ENCODE measurements at places on chromosomes 3 and 15.

DNA sequence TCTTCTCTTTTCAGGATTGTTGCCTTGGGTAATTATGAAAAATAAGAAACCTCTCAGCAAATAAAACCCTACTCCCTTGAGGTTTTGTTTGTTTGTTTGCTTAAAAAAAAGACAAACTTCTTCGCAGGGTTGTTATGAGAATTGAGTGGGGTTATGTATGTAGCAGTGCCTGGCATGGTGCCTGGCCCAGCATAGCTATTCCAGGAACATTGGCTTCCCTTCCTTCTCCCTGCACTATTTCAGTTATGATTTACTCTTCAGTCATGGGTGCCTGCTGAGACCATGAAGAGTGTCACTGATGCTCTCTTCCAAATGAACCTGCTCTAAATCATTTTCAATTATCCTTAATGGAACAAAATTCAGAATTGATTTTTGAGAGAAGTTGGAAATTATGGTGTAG lies 283.5 kb upstream of the ROPN1 start:
- no peak for DNase-seq

GRCh38 chr3:34109021-34109420 lies 310.6 kb downstream of the PDCD6IP start:
- DNase-seq = no peak

GRCh38 chr3:153026026-153026425 lies 136.0 kb upstream of the RAP2B start:
- DNase-seq = no peak

- DNase-seq = no peak
Observed at GRCh38 chr3:152254041-152254440, 14.7 kb upstream of the MBNL1 start.

- DNase-seq = no peak
Observed at GRCh38 chr3:196501316-196502044, 2.1 kb downstream of the RNF168 start.

GRCh38 chr15:82044373-82045178 lies 1.2 kb downstream of the MEX3B start:
- peak; percentile 26 for DNase-seq

DNA sequence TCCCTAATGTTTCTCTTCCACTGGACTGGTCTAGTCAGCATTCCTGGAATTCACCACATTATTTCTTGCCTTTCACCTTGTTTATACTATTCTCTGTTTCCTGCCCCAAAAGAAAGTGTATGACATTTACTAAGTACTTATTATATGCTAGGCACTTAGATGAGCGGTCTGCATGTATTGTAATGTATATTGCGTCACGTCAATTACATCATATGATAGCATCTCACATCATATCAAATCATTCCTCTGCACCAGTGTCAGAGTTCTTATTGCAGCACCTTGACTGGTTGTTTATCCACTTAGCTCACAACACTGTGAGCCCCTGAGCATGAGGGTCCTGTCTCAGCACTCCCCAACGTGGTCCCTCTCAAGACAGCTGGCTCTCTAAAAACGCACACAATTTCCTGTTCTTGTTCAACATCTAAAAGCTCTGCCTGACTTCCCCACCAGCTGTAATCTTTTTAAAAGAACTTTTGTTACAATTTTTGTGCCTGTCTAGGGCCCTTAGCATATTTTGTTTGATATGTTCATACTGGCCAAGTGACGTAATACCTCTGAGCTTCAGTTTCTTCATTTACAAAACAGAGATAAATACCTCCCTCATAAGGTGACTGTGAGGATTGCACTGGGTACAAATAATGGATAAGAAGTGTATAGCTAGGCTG lies 58.8 kb downstream of the ARHGAP31 start:
- DNase-seq = no peak

GRCh38 chr3:143278721-143279120 lies 159.2 kb downstream of the CHST2 start:
- DNase-seq = no peak

- no peak for DNase-seq
Observed at GRCh38 chr3:81468391-81468790, 293.1 kb downstream of the GBE1 start.

GRCh38 chr3:37545479-37545878 lies 316.2 kb upstream of the CTDSPL start:
- DNase-seq = no peak

DNA sequence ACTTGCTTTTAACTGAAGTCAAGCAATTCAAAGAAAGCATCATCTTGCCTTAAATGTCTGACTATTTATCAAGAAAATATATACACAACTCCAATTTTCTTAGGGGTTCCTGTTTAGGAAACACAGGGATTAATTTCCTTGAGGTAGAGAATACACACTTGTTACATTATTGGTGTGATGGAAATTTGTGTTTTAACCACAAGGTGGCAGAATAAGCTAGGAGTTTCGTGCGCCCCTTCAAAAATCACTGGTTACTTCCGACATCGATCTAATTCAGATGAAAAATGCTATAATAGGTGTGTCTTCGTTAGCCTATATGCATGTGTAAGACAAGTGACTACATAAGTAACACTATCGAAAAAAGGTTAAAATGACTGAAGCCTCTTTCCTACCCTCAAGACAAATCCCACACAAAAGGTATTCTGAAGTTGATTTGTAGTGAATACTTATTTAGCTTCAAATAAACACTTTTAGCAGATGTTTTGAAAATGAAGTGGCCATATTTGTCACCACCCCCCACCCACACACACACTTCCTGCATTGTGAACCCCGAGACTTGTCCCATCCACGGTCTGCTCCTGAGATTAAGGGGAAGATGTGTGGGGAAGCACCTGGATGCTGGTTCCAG lies 246.5 kb downstream of the ROBO1 start:
- no peak for DNase-seq

GRCh38 chr3:111924283-111924682 lies 54.5 kb upstream of the ABHD10 start:
- DNase-seq = no peak

DNA sequence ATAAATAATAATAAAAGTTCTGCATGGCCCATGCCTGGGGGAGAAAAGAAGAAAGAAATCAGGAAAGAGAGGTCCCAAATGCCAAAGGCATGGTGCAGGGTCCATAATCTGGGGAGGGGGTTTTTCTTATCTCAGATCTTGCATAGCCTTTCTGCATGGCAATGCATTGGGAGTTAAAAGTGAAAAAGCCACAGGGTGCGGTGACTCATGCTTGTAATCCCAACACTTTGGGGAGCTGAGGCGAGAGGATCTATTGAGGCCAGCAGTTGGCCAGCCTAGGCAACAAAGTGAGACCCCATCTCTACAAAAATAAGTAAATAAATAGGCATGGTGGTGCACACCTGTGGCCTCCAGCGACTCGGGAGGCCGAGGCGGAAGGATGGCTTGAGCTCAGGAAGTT lies 76.8 kb upstream of the GATA2 start:
- no peak for DNase-seq

DNA sequence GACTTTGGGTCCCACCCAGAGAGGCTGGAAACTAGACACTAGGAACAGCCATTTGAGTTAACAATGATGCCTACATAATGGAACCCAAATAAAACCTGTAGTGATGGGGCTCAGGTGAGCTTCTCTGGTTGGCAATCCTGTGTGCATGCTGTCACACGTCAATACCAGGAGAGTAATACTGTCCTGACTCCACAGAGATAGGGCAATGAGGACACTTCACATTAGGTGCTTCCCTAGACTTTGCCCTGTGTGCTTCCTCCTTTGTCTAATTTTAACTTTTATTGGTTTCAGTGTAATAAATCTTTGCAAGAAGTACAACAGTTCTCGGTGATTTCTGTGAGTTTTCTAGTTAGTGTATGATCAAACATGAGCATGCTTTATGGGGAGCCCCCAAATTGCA lies 281.8 kb upstream of the ARRDC4 start:
- no peak for DNase-seq

DNA sequence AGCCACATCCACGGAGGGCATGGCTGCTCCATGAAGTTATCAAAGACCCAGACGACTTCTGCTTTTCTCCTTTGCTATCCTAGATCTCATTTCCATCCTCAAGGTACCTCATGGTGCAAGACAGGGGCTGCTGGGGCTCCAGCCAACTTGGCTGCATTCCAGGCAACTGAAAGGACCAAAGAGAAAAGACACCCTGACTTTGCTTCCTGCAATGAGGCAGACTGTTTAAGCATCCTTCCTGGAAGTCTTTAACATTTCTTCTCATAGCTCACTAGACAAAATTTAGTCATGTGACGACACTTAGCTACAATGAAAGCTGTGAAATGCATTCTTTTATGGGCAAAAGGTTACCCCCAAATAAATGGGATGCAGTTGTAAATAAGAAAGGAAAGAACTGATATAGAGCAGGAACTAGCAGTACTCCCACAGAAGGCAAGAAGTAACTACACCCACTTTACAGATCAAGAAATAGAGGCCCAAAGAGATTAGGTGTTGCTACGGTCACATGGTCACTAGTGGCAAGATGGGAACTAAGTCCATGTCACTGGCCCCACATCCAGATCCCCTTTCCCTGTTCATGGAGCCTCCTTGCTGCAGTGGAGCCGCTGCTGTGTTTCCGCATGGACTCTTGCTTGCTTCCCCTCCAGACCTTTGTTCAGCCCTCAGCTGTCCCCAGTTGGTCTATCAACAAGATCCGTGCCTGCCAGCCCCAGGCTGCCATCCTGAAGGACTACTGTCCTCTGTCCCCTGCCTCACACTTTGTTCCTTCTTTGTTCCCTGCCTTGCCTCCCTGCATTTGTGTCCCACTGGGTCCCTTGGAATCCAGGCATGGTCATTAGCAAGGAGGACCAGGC lies 107.0 kb downstream of the XXYLT1 start:
- DNase-seq = no peak

GRCh38 chr3:139629033-139629432 lies 48.7 kb downstream of the NMNAT3 start:
- peak; percentile 14 for DNase-seq

DNA sequence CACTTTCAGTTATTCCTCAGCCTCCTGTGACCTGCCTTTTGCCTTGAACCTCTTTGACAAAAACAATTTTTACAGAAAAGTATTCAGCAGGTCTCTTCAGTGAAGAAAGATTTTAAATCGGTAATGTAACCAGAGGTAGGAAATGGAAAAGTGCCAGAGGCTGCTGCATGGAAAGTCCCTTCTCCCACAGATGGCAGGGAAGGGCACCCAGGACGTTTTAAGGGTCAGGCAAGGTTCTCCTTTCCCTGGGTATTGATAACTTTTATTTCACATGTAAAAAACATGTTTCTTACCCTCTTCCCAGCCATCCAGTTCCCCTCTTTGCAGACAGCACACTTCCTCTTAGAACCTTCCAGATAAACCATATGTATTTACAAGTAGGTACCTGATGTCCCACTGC lies 185.6 kb downstream of the OR4M2 start:
- DNase-seq = no peak

DNA sequence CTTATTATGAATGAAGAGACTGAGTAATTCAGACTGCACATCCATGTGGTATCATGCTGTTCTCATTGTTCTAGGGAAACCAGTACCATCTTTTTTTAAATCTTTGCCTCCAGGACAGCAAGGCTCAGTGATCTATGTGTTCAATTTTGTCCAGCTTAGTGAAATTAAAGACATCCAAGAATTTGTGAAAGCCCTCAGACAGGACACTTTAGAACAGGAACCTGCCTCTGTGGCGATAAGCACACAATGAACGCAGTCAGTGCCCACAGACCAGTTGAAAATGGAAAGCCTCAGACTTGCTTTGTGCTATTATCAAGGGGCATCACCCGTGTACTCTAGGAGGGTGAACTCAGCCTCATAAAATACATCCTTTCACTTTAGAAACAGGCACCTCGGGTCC lies 20.1 kb downstream of the EID1 start:
- DNase-seq = no peak

- no peak for DNase-seq
Observed at GRCh38 chr15:92385096-92385495, 8.6 kb upstream of the ST8SIA2 start.

- DNase-seq = no peak
Observed at GRCh38 chr15:27723821-27724220, 375.3 kb downstream of the OCA2 start.

DNA sequence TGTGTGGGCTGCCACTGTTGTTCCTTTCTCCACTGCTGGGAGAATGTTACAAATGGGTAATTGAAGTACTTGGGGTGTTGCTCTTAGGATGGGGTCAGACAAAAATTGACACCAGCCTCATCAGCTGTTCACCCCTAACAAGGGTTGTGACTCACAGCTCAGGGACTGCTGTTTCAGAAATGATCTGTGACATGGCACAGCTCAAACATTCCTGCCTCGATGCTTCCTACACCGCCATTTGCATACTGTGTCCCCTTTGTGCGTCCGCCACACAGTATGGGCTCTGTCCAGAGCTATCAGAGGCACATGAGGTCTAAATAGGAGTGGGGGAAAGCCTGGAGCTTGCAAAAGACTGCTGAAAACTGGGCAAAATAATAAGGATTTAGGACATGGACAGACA lies 43.9 kb downstream of the CCNL1 start:
- DNase-seq = no peak

GRCh38 chr3:54853573-54854404 lies 74.1 kb downstream of the LRTM1 start:
- DNase-seq = peak; percentile 43

- no peak for DNase-seq
Observed at GRCh38 chr15:65042776-65043327, 2.3 kb upstream of the SLC51B start.

DNA sequence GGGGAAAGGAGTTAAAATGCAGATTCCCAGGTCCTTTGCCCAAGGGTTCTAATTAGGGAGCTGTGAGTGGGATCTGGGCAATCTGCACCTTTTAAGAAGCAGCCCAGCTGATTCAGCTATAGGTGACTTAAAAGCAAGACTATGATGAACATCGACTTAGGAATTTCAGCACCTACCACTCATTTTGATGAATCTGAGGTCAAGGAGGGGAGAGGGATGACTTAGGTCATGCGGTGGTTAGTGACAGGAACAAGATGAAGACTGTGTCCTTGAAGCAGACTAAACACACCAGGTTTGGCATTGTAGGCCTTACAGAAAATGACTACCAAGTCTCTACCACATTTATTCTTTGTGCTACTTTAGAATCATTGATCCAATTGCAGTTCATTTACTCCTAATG lies 196.3 kb downstream of the DTWD1 start:
- DNase-seq = no peak

DNA sequence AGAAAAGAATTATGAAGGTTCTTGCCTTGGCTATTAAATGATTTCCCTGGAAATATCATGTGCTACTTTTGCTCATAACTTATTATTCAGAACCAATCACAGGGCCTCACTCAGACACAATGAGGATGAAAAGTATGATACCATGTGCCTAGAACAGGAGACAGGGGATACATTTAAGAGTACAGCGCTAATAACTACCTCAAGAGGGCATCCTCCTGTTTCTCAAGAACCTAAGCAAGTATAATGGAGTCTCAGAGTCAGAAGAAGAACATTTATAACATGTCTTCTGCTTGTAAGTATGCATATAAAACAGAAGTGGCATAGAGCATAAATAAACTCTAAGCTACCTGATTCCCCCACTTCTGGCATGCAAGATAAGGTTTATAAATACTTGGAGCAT lies 125.4 kb upstream of the MME start:
- no peak for DNase-seq

DNA sequence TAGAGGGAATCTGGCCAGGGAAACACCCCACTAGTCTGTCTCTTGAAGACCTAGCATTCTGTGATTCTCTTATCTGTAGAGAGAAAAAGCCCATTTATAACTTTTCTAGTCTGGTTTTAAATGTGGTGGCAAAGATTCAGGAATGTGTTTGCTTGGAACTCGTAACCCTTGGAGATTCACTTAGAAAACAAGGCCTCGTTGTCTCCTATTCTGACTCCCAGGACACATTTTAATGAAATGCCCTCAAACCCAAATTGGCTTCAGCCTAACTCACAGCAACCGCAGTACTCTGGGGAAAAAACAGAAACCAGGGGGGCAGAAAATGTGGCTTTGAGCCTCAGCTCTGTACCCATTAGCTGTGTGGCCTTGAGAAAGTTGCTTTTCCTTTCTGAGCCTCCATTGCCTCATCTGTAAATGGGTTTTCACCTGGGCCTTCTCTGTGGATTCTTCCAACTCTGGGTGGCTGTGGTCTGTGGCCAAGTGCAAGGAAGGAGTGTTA lies 36.5 kb downstream of the RPLP1 start:
- DNase-seq = no peak
